ENCODE measurements at places on chromosomes 2 and 18.

DNA sequence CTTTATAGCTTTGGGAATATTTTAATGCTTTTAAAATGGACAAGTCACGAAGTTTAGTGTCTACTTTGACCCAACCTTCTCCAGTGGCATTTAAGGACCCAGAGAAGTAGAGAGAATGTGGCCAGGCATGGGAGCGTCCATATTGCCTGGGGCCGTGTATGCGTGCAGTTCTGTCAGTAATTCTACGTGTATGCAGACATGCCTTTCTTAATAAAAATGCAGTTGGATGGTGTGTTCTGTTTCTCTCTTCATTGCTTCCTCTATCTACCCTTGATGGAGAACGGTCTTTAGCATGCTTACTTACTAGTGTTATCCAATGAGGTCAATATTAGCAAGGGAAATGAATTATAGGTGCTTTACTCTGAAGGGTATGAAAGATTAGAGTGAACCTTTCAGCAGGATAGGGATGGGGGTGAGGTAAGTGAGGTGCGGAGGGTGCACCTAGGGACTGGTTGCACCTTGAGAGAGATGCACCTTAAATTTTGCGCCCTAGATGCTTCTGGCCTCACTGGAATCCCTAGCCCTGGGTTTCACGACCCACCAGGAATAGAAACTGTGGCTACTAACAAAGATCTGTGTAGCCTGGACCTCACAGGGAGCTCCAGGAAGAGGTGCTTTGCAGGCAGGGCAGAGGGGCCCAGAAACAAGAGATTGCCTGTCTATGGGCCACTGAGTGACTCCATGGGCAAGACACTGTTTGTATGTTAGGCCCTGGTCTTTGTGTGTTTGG lies 194.3 kb downstream of the MYCN start:
- no peak for DNase-seq

DNA sequence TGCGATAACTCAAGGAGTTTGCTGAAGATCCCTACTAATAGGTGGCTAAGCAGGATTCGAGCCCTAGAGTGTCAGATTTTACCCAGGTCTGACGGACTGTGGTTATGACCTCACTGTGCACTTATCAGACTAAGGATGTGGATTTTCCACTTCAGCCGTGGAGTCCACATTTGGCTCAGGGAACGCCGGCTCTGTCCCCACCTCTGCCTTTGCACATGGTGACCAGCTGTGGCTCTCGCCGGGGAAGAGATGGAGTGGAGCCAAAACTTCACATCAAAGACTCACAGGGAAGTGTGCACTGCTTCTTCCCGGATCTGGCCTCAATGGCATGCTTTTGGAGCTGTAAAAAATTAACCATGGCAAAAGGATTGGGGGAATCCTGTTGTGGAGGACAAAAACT lies 249.3 kb upstream of the APCDD1 start:
- DNase-seq = no peak

- peak; percentile 84 for DNase-seq
Measured at GRCh38 chr2:159362816-159363251, 76.3 kb upstream of the WDSUB1 start.

DNA sequence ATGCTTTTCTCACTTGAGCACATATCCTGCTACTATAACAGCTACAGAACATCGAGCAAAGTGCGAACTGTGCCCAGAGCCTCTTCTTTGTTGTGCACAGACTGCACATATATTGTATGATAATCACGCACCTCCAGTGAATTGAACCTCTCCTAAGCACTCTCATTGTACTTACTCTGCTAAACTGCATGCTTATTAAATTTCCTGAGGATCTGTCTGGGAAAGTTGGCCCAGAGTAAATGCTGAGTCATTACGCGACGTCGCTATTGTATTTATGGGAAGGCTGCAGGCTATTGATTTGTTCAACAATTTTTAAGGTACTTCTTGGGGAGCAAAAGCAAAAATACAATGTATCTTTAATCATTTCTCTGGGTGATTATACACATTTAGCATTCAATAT lies 399.6 kb upstream of the DSEL start:
- peak; percentile 7 for DNase-seq

DNA sequence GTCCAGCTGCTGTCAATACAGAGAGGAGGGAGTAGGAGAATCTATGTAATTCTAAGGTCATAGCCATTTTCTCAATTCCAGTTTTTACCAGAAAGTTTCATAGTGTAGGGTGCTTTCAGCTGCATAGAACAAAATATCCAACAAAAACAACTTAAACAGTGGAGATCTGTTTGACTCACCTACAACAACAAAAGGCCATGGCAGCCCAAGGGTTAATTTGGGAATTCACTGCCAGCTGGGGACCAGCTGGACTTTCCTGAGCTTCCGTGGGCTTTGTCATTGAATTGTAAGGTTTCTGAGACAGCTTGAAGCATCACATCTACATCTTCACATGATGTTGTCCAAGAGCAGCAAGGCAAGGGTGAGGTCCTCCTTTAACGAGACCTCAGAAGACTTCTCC lies 512.7 kb downstream of the IRS1 start:
- DNase-seq = no peak

Measured in fibroblast of the aortic adventitia (primary cell).